ENCODE measurements at places on chromosomes 7 and 10. TPM values are rescaled to one million over a fixed set of nuclear protein-coding genes. Genes with fewer than 3 reads are reported as not detected.
A peak's percentile ranks its signal among the peaks of the same experiment; 100 is the strongest.

DNA sequence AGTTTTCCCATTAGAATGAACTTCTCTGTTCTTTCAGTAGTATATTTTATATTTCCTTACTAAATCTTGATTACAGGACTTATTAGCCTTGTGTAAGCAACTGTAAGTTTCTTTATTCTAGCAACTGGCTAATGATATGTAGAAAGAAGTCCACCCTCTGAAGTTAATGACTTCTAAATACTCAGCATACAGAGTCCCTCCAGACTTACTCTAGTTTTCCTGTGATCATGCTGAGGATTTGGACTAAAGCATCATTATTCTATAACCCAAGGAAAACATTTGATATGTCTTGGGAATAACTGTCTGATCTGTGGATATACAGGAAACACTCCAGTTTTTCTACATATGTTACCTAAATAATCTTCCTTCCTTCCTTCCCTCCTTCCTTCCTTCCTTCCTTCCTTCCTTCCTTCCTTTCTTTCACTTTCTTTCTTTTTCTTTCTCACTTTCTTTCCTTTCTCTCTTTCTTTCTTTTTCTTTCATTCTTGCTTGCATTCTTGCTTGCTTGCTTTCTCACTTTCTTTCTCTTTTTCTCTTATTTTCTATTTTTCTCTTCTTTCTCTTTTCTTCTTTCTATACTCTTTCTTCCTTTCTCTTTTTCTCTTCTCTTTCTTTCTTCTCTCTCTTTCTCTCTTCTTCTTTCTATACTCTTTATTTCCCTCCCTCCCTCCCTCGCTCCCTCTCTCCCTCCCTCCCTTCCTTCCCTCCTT lies 297.6 kb upstream of the MTPN start:
- DNase-seq: no peak

DNA sequence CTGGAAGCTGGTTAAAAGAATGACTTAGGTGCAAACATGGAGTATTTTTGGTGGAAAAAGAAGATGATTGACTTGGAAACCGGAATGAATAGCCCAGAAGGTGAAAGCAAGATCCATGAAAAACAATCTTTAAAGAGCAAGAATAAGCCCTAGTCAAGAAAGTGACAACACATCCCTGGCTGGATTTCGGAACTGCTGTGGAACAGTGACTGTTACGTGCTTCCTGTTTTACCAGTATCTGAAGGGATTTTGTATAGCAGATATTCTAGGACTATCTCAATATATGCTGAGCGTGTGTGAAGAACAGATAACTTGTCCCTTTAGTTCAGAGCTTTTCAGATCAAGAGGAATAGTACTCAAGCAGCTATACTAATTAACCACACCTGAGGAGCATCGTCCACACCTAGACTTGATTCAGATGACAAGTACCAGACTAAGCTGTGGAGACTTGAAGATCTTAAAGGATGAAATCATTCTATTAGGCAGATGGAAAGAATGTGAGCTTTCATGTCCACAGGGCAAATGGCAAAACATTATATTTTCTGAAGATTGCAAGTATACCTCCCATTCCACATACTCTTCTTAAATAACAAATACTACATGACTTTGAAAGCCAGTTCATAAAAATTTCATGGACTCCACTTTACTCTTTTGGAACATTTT lies 11.5 kb upstream of the TES start:
- DNase-seq: no peak

GRCh38 chr7:98165827-98166667 lies 45.2 kb upstream of the BHLHA15 start:
- peak; percentile 33 for DNase-seq

DNA sequence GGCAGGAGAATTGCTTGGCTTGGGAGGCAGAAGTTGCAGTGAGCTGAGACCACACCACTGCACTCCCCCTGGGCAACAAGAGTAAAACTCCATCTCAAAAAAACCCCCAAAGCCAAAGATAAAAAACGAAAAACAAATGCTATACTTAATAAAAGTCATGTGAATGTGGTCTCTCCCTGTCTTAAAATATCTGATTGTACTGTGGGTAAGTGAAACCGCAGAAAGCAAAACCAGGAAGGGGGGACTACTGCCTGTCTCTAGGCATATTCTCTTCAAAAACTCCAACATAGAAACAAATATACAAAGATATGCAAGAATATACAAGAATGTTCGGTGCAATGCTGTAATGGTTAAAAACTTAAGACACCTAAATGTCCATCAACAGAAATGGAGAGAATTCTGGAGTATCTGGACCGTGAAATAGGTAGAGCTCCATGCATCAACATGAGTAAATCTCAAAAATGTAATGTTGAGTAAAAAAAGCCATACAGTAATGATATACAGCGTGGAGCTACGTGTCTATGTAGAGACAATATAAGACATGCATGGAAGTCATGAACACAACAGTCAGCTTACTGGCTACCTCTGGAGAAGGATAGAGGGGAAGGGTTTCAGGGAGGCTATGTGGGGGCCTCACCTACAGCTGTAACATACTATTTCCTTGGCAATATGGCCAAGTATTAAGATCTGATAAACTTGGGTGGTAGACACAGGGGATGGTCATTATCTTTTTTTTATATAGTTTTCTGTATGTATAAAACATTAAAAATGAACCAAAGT lies 2.1 kb downstream of the ZNF394 start:
- no peak for DNase-seq

DNA sequence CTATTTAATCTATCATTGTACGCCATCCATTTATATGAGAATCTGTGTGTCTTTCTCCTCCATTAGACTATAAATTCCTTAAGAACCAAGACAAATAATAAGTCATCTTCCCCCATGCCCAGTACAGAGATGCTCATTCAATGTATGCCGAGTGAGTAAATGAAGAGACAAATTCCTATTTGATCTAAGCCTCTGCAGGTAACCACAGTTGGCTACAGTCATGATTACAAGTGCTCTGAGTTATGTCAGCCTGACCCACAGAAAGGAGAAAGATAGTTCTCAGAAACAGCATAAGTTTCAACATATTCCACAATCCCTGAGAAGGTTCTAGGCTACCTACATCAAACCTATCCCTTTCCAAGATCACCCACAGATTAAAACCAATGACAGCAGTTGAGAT lies 46.1 kb downstream of the MPP7 start:
- DNase-seq: no peak

DNA sequence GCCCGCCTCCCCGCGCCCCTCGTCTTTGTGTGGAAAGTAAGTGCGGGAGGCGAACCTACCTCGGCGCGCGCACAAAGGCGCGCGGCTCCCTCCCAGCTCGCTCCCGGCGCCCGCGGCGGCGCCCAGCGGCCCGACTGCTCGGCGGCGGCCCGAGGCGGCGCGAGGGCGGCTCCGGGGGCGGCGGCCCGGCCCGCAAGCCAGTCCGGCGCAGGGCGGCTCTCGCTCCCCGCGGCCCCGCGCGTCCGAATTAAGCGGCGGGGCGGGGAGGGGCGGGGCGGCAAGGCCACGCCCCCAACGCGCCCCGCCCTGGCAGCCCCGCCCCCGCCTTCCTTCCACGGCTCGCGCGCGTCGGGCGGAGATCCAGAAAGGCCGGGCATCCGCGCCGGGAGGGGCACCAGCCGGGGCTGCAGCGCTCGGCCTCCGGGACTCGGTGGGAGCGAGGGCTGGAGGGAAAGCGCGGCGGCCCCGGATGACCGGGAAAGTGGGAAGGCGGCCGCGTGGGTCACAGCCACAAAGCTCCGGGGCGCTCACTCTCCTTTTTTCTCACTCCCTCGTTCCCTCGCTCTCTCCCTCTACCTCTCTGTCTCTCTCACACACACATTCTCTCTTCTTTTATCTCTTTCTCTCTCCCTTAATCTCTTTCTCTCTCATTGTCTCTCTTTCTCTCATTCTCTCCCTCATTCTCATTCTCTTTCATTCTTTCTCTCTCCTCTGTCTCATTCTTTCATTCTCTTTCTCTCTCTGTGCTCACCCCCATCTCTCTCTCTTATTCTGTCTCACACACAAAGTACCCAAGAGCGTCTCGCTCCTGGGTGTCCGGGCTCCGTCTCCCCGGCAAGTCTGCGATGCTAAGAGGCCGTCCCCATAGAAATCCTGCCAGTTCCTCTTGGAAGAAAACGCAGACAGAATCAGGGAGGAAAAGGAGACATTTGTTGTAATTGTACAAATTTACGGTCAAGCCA lies 170.2 kb downstream of the FAM107B start:
- DNase-seq: peak; percentile 69

- no peak for DNase-seq
Observed at GRCh38 chr10:49327036-49327813, 28.3 kb downstream of the C10orf71 start.

DNA sequence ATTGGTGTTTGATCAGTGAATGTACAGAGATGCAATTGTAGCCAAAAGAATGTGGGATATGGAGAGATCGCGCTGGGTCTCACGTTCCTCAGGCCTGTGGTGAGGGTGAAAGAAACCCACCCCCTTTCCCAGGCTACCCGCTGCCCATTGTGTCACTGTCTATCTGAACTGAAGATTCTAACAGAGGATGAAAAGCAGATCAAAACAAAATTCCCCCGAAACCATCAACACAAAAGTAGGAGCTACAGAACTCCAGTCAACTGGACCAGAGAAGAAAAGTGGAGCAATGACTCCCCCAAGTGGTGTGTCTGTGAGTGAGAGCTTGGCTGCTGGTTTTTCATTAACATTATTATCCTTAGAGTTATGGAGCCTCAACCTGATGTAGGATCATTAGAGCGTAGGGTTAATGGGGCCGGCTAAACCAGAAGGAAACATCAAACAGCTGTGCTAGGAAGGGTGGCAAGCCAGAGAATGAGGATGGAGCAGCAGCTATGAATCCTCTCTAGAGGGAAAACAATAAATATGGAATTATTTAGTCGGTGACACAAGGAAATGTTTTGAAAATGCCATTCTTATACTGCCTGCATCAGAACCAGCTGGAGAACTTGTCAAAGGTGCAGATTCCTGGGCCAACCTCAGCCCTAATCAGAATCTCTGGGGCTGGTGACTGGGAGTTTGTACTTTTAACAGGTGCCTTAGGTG lies 38.3 kb downstream of the AKR1B1 start:
- DNase-seq: peak; percentile 35

DNA sequence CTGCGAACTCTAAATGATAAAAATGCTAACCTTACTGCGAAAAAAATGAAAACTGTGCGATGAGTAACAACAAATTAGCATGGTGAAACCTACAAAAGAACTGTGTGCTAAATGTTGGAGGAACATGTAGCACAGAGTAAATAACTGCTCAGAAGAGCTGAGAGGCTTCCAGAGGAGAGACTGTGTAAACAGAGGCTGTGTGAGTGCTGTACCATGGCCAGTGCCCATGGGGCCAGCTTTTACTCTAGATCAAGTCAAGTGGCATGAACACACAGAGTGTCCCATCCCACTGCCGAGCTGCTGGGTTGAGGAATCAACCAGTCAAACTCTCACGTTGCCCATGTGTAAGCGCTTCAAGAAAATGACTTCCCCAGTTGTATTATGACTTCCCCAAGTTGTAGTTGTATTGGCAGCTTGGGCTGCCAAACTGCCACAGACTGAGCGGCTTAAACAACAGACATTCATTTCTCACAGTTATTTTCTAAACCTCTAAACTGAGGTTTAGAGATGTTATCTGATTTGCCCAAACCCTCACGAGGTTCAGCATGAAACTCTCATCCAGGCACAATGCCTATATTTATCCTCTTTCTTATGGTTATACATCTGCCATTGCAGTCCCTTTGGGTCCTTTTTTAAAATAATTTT lies 270.7 kb downstream of the ABCA13 start:
- DNase-seq: no peak

- no peak for DNase-seq
Observed at GRCh38 chr10:1578392-1579140, 158.8 kb downstream of the ADARB2 start.

DNA sequence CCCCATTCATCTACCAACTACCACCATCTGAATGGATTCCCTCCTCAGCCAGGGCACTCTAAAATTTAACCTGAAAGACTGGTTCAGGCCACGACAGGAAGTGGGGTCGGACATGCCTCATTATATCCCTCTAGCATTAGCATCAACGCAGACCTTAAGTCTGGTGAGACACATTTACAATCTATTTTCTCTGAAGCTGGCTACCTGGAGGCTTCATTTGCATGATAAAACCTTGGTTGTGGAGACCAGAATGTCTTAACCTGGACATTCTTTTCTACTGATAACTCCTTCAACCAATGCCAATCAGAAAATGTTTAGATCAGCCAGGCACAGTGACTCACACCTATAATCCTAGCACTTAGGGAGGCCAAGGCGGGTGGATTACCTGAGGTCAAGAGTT lies 42.3 kb downstream of the SVOPL start:
- no peak for DNase-seq

GRCh38 chr7:110307776-110308175 lies 783.2 kb upstream of the LRRN3 start:
- no peak for DNase-seq

GRCh38 chr7:101397770-101398324 lies 35.2 kb downstream of the COL26A1 start:
- no peak for DNase-seq

DNA sequence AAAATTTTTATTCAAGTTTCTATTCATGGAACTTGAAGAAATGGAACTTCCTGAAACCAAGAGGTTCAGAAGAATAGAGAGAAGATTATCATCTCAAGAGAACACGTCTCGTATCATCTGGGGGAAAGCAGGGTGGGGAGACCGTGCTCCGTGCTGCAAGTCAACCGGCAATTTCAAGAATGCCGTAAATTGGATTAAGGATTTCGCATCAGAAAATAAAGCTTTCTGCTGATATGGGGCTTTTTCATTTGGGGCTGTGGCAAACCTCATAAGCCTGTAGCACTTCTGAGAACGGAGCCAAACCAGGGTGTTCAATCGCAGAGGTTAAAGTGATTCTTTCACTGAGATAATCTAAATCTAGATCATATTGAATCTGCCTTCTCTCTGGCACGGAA lies 150.1 kb upstream of the NPS start:
- DNase-seq: no peak

DNA sequence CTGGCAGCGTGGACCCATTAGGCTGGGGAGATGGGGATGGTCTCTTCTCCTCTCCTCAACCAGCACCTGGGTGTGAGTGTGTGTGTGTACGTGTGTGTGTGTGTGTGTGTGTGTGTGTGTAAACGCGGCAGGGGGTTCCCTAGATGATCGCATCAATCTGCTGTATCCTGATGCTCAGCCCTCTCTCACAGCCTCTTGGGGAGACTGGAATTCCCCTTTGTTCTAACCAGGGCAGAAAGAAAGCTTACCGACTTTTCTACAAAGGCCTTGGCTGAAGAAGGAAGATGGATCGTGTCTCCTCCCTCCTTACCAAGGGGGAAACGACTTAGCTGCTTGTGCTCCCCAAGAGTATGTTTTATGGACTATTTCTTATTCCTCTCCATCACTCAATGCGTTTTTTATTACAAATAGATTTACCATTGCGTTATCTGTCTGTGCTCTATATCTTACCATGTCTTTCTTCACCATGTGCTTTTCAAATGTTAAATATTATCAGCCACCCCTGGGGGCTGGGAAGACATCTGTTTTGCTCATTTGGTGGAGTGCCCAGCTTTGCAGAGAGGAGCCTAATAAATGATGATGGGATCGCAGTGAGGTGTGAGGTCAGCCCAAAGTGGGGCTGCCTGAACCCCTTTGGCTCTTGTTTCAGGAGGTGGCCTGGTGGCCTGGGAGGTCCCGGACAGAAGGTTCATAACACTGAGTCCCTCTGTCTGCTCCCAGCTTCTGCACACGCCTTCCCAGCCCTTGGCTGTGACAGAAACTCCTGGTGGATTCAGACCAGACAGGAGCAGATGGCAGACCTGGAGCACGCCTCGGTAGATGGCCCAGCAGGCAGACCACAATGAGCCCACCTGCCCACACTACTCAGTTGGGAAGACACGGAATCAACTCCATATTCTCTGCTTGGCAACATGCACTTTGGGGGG lies 262.0 kb downstream of the PRPF18 start:
- DNase-seq: no peak

ERVW-1 gene
- not detected for total RNA-seq

HNRNPA2B1 gene
- total RNA-seq: 167 TPM

GNGT1 gene
- not detected for total RNA-seq

SPDYE5 gene
- total RNA-seq: not detected

CALY gene
- total RNA-seq: not detected

RPEL1 gene
- total RNA-seq: not detected

CC2D2B gene
- total RNA-seq: not detected

Data from Caki2 (cell line).